ENCODE measurements at places on chromosomes 11 and 22. TPM values are rescaled to one million over a fixed set of nuclear protein-coding genes. Genes with fewer than 3 reads are reported as not detected.

GRM5 gene
- 0.11 TPM for total RNA-seq

SLC6A5 gene
- not detected for total RNA-seq

OR52A1 gene
- not detected for total RNA-seq

OR4C16 gene
- total RNA-seq: not detected

PGA3 gene
- total RNA-seq: not detected

OAF gene
- total RNA-seq: 43.6 TPM

GP1BB gene
- total RNA-seq: 0.89 TPM

MAML2 gene
- total RNA-seq: 7.4 TPM

TMEM45B gene
- not detected for total RNA-seq

TMEM151A gene
- 0.11 TPM for total RNA-seq

UBQLNL gene
- total RNA-seq: not detected

OPCML gene
- 0.22 TPM for total RNA-seq

NXPE2 gene
- total RNA-seq: under 0.01 TPM

PATE2 gene
- 0.22 TPM for total RNA-seq

CTR9 gene
- total RNA-seq: 39.6 TPM

RASSF10 gene
- not detected for total RNA-seq

FEN1 gene
- total RNA-seq: 16.0 TPM

MS4A3 gene
- not detected for total RNA-seq

TMEM191B gene
- total RNA-seq: 0.12 TPM

IL10RA gene
- total RNA-seq: 0.50 TPM

USP47 gene
- total RNA-seq: 95.0 TPM

FGF19 gene
- not detected for total RNA-seq

TUB gene
- total RNA-seq: 8.9 TPM

ACRV1 gene
- total RNA-seq: not detected

XKR3 gene
- not detected for total RNA-seq

XPNPEP3 gene
- total RNA-seq: 9.5 TPM

IL17REL gene
- total RNA-seq: not detected

ART1 gene
- total RNA-seq: not detected

TSSK2 gene
- total RNA-seq: not detected

SMIM38 gene
- total RNA-seq: 0.11 TPM

KCNK4 gene
- total RNA-seq: not detected

MYO7A gene
- 0.12 TPM for total RNA-seq

SLC22A9 gene
- total RNA-seq: not detected

OR51E2 gene
- total RNA-seq: 0.11 TPM
